Omental fat pad (tissue), 4 donors: ENCODE measurements at places on chromosomes 4 and X.

DNA sequence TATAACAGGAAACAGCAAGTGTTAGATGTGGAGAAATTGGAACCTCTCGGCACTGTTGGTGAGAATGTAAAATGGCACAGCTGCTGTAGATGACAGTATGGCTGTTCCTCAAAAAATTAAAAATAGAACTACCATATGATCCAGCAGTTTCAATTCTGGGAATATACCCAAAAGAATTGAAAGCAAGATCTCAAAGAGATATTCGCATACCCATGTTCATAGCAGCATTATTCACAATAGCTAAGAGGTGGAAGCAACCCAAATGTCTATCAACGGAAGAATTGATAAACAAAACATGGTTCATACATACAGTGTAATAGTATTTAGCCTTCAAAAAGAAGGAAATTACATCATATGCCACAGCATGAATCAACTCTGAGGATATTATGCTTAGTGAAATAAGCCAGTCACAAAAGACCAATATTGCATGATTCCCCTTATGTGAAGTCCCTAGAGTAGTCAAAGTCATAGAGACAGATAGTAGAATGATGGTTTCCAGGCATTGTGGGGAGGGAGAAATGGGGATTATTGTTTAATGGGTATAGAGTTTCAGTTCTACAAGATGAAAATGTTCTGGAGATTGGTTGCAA, 467.7 kb downstream of the IDS start:
- DNase-seq: no peak

DNA sequence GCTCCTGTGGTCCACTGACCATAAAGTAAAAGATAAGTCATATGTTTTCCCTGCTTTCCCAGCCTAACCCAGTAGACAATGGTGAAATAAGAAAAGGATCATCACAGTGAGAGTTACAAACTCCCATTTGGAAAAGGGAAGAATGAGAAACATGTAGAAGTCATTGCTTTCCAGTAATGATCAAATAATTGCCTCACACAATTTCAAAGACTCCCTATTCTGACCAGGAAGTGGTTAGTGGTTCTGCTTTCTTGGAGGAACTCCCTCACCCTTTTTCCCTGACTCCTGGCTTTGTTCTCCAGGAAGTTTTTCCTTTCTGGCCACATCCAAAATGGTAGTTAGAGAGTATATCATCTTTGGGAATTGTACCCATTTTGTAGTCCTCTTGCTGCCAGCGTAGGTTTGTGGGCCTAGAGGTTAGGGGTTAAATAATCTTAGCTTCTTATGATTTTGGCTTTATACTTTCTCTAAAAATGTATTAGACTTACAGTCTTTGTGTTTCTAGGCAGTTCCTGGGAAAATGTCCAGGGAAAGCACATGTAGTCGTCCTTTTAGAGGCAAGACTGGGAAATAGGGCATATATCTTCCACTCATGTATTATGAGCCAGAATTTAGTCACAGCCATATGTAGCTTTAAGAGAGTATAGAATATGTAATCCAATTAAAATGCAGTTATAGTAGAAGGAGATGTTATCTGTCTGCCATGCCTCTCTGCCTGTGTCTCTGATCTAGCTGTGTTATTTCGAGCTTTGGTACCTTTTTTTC, 10.5 kb downstream of the VAMP7 start:
- no peak for DNase-seq

DNA sequence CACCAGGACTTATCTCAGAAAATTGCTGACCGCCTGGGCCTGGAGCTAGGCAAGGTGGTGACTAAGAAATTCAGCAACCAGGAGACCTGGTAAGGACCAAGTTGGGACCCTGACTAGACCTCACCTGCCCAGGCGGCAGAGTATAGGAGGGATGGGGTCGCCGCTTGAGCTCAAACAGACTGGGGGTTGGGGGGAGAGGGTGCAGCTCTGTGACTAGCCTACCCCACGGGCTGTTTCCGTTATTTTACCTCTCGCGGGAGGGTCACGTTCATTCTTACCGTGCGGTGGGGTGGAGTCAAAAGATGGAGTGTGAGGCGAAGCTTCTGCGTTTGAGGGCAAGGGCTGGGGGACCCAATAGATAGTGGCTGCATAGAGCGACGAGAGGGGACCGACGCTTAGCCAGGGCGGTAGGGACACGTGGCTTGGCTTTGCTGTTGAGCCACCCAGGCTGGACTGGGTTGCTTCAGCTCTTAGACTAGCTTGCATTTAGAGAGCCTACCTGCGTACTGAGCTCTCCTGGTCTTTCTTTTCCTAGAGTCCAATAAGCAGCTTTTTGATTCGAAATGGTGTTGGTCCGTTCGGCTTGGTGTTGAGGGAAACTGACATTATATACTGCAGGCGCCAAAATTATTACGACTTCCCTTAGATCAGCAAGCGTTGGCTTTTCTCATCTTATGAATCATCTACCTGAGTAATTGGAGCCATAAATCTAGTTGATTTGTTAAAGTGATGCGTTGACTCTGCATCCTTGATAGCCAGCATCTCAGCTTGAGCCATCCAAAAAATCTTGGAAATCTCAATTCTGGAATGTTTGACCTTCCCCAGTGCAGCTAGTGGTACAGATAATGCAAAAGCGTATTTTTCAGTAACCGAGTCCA, 591 bp downstream of the PRPS1 start:
- no peak for DNase-seq

DNA sequence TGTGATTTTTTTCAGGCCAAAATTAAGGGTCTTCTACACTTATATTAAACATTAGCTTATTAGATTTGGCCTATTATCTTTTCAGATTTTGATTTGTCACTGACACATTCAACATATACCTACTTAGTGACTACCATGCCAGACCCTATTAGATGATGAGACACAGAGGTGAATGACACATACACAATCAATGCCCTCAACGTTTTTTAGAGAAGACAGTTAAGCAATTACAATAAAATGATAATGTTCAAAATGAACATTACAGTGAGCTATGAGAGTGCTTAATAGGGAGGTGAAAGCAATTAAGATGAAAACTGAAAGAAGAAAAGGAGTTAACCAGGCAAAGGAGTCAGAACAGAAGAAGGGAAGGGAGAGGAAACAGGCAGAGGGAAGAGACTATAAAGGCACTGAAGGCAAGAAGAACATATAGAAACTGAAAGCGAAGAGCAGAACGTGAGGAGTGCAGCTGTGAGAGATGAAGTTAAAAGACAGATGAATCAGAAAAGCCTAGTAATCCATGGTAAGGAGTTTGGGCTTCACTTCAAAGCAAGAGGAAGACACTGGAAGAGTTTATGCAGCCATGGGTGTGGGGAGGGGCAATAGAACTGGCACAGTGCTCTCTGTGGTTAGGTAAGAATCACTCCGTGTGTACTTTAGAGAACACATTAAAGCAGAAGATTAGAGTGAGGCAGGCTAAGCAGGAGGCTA, 119.0 kb downstream of the REELD1 start:
- DNase-seq: no peak

GRCh38 chr4:104896660-104897645, 249.7 kb upstream of the TET2 start:
- DNase-seq: no peak

- DNase-seq: no peak
These were observed 23.2 kb upstream of the AASDH start for GRCh38 chr4:56410247-56411062.

GRCh38 chr4:86596807-86597206, 2.7 kb downstream of the PTPN13 start:
- no peak for DNase-seq

DNA sequence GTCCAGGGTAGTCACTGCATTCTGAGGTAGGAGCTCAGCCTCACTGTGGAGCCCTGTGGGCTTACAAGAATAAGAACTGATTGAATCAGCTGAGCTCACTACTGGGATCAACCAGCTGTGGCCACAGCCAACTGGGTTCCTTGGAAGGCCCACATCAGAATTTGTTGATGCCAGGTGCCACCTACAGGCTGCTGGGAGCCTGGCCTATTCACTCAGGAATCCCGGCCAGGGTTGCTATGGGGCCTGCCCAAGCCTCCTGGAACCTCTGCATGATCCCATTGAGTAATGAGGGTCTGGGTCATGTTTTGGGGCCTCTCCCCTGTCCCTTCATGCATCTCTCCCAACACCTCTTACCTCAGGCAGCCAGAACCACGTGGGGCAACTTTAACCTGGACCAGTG, 53.9 kb upstream of the KIAA1210 start:
- no peak for DNase-seq
